ENCODE measurements at places on chromosomes 12 and 14. TPM values are rescaled to one million over a fixed set of nuclear protein-coding genes. Genes with fewer than 3 reads are reported as not detected.

The KERA gene
- total RNA-seq: not detected

The RASSF9 gene
- 0.53 TPM for total RNA-seq

The GPR65 gene
- not detected for total RNA-seq

The CCT2 gene
- 306 TPM for total RNA-seq

The LRRC10 gene
- not detected for total RNA-seq

The PMEL gene
- 1.4 TPM for total RNA-seq

The KCNA5 gene
- total RNA-seq: not detected

The DHRS2 gene
- 5.7 TPM for total RNA-seq

The COL2A1 gene
- total RNA-seq: not detected

The TCP11L2 gene
- 2.5 TPM for total RNA-seq

The EIF2S3B gene
- total RNA-seq: 0.60 TPM

The BAZ2A gene
- total RNA-seq: 40.8 TPM

The CLEC2A gene
- total RNA-seq: not detected

The SAMD4A gene
- 6.4 TPM for total RNA-seq

The FAM186B gene
- total RNA-seq: 0.16 TPM

The ACSS3 gene
- not detected for total RNA-seq

The AKAP5 gene
- total RNA-seq: 0.46 TPM

The CD9 gene
- total RNA-seq: 248 TPM

The PPP1R1A gene
- not detected for total RNA-seq

The CLEC4E gene
- not detected for total RNA-seq

The MSI1 gene
- total RNA-seq: 0.59 TPM

The CCDC85C gene
- total RNA-seq: 37.3 TPM

The BIN2 gene
- total RNA-seq: 0.13 TPM

The TMEM119 gene
- 0.05 TPM for total RNA-seq

The BCL2L14 gene
- total RNA-seq: not detected

The KRT82 gene
- total RNA-seq: not detected

All from A549 treated with RU486 at 1 μM for 4 hours (cell line).